ENCODE measurements at places on chromosomes 12 and 14. TPM values are rescaled to one million over a fixed set of nuclear protein-coding genes. Genes with fewer than 3 reads are reported as not detected.

DNA sequence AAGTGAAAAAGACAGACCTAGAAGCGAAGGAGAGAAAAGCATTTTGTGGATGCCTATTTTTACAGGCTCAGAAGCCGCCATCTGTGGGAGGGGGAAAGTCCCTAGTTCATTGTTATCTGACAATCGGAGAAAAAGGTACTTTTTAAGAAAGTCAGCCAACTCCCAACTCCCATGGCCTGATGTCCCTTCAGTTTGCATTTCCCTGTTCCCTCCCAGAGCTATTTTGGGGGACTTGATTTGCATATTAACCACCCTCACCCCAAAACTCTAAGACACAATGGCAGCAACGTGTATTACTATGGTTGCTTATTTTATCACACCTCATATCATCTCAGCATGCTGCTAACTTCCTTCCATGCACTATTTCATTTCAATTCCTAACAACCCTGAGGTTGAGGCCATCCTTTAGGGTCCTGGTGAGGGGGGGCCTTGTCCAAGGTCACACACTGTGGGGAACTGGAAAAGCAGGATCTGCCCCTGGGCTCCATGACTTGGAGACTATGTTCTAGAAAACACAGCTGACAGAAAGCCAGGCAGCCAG lies 18.7 kb downstream of the HVCN1 start:
- no peak for DNase-seq

DNA sequence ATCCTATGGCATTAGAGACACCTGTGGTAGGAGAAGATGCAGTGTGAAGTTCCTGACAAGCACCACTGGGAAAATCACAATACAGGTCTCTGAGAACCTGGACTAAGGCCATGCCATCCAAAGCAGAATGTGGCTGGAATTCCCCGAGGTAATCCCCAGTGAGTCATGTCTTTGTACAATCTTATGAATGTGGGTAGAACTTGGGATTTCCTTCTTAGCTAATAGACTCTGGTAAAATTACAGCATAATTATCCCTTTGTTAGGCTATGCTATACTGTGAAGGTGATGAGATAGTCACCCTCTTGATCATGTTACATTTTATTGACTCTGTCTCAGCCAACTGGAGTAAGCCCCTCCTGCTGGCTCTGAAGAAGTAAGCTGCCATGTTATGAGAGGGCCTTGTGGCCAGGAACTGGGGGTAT lies 224.3 kb upstream of the DCN start:
- peak; percentile 90 for DNase-seq

GRCh38 chr12:76688631-76689030 lies 75.3 kb upstream of the ZDHHC17 start:
- no peak for DNase-seq

GRCh38 chr12:132124766-132125425 lies 19.2 kb downstream of the DDX51 start:
- no peak for DNase-seq

DNA sequence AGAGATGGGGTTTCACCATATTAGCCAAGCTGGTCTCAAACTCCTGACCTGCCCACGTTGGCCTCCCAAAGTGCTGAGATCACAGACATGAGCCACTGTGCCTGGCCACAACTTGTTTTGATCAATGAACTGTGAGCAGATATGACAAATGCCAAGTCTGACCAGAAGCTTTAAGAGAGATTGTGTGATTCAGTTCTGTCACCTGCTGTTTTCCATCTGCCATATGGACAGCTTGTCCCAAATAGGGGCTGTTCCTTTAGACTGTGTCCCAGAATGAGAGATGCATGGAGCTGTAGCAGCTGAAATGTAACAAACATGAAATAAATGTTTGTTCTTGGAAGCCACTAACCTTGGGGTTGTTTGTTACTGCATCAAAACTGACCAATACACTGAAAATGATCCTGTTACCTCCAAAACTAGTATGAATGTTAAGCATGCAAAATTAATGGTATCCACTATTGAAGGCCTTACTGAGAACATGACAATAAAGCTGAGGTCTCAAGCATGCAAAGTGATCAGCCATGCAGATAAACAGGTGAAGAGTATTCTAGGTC lies 65.9 kb upstream of the MED13L start:
- no peak for DNase-seq

DNA sequence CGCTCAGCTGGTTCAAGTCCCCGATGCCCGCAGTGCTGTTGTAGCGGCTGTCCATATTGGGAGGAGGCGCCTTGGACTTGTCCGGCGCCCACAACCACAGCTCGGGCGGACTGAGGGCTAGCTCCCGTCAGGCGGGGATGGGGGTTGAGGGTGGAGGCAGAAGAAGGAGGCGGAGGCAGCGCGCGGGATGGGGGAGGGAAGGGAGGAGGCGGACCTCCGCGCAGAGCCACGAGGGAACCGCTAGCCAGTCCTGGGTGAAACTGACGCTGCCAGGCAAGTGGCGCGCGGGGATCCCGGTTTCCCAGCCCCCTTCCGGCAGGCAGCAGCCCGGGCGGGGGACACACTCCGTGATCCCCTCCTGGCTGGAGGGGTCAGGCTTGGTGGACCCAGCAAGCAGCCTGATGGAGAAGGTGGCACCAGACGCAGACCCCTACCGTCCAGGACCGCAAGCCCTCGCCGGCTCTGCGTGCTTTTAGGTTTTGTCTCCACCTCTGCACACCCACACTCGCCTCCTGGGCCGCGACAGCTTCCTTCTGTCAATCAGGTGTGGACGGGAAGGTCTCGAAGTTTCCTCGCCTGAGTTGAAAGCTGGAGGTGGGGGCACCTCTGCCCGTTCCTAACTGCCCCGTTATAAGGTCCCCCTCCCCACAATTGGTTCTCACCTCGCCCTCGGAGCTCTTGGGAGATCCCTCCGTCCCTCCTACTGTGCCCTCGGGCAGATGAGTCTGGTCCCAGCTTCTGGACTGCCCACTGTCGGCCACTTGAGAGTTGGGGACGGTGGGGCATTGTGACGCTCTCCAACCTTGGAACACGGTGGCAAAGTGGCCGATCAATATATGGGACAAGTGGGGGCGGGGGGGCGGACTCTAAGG lies at the start of gene CPNE8:
Gene CPNE8, minus strand, starts transcription at position 112 of the 872 bp plus-strand sequence. Its CDS starts 57 bp downstream, at position 55.
- DNase-seq, result peak; percentile 59

GRCh38 chr14:104119488-104120251 lies 18.7 kb upstream of the KIF26A start:
- no peak for DNase-seq

GPRC5A gene
- total RNA-seq, result 140 TPM

CLEC4D gene
- total RNA-seq, result not detected

DNA sequence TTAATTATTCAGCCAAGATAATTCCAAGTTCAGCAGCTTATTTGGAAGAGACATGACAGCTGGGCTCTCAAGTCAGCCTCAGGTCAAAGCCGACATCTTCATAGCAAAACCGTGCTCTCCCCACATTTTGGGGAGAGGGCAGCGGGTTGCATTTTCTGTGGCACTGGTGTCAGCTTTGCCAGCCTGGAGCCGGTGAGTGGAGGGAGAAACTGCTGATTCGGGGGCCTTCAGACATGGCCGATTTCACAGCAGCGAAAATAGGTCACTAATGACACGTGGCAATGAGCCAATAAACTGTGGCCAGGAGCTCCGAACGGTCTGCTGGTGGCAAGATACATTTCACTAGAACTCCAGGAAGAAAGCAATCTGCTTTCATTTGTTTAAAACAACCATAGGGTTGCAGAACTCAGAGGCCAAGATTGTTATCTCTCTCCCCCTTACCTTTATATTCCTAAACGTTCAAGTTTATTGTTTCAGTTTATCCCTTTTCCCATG lies 173.2 kb downstream of the CAND1 start:
- DNase-seq, result no peak

GRCh38 chr12:23889069-23889440 lies 60.4 kb downstream of the SOX5 start:
- no peak for DNase-seq

DNA sequence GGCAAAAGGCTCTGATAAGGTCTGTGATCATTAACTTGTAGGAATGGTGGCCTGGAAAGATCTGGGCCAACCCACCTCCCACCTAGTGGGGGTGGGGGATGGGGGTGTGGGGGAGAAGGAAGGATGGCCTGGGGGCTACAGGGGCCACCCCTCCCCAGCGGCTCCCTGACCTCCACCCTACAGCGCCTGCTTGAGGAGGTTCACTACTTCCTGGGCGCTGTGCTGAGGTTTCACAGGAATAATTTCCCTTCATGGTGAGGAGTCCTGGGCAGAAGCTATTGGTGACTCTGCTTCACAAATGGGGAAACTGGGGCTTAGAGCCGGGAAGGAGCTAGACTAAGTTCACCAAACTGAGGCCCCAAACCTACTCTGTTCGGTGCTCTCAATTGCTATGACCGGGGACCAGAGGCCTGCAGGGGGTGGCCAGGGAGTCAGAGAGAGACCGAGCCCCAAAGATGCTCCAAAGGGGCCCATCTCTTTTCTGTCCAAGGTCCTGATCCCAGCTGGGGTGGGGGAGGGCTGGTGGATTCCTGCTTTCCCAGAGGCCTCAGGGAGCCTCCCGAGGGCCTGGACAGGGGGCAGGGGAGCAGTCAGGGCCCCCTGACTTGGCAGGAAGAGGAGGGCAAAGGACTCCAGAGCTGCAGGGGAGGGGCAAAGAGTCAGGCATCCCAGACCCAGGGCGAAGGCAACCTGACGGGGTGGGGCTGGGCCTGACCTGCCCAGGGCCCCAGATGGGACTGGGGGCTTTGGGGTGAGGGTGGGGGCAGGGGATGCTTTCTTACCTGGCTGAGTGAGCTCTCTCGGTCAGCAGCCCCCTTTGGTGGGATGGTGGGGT lies 1.7 kb downstream of the HNF1A start:
- DNase-seq, result no peak

SRGAP1 gene
- total RNA-seq, result 11.0 TPM

DNA sequence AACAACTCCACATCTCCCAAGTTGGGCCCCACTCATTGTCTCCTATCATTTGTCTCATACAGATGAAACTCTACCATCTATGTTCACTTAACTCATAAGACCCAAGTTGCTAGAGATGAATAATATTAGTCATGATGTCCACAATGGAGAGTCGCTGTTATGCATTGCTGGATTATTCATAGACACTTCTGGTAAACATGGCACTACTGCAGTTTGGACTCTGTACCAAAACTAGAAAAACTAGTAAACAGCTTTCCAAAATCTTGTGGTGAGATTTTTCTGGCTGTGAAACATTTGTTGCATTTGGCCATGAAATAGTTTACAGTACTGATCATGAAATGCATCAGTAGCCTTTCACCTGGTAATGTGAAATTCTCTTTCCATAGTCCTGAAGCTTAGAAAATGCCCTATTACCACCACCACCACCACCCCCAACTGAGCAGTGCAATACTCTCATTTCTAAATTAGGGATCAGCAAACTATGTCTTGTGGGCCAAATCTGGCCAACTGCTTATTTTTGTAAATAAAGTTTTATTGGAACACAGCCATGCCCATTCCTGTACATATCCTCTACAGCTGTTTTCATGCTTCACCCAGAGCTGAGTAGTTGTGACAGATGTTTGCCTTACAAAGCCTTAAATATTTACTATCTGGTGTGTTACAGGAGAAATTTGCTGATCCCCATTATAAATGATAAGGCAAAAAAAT lies 236.5 kb downstream of the DPF3 start:
- peak; percentile 67 for DNase-seq

C12orf56 gene
- total RNA-seq, result 5.7 TPM

GRCh38 chr14:61345151-61345482 lies 23.7 kb downstream of the PRKCH start:
- DNase-seq, result no peak

PPP1R13B gene
- total RNA-seq, result 16.4 TPM

GRCh38 chr12:29103539-29103974 lies 45.5 kb upstream of the FAR2 start:
- DNase-seq, result no peak

DDN gene
- 3.5 TPM for total RNA-seq

DNA sequence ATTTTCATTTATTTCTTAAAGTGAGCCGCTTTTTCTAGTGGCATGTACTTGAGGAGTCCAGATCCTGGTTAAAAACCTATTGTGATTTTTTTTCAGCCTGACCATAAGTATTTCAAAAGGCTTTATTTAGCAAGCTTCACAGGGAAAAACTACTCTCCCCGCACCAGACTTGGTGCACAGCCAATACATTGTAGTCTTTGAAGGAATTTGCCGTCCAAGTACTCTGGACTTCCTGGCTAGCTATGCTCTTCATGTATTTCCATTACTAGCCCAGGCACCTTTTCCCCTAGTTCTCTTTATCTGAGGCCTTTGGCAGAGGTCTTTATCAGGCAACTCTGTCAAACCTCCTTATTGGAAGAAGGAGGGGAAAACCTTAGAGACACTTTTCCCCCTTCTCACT lies 234.7 kb downstream of the CCDC91 start:
- no peak for DNase-seq

DIO2 gene
- 2.0 TPM for total RNA-seq

- DNase-seq, result no peak
Measured at GRCh38 chr12:67647181-67647798, 1.3 kb upstream of the DYRK2 start.

IFNG-AS1 gene
- total RNA-seq, result not detected

DNA sequence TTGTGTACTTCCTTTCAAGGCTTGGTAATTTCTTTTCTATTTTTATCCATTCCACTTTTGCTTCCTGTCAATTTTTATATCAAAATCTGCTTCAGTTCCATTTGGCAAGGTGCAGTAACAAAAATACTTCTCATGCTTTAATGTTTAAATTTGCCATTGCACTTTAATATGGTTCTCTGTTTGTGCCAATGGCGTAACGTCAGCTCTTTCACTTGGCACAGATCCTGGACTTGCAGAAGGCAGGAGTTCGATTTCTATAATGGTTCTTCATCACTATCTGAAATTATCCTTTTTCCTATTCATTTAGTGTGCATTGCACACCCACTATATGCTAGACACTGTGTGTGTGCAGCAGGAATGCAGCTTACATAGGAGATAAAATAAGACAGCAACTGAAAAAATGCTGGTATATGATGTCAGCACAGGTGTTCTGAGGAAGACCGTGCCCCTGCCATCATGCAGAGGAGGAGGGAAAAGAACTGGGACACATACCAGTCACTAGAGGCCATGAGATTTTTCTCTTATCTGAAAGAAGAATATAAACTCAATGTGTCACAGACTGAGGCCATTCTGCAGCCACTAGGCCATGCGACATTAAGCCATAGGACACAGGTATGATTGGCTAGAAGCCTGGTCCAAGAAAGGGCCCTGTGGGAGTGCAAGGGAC lies 298.2 kb downstream of the RPAP3 start:
- no peak for DNase-seq

DNA sequence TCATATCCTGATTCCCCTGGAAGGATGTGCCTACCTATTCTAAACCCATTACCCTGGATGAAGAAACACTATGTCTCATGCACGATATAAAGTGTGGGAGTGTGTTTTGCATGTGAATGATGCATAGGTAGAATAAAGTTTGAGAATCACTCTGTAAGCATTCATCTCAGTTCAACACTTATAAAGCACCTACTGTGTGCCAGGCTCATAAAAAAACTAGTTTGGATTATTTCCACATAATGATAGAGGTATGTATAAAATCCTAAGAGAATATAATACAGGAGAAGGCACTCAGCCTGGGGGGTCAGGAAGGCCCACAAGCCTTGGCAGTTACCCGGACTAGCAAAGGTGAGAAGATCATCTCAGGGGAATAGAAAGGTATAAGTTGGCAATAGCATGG lies 41.1 kb upstream of the BCL2L14 start:
- DNase-seq, result no peak

DNA sequence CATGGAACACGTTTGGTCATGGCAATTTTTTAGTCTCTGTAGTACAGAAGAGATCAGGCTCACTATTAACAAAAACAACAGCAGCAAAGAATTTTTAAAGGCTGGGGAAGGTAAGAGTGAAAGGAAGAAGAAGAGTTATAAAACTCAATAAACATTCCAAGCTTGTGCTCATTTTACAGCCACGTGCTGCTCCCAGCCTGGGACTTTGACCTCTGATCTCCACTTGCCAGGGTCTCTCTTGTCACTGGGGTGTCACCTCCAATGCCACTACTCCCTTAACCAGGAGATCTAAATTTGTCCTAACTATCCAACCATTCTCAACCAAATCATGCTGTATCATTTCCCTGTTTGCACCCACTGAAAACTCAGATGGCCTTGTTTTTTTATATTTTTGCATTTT lies 605.1 kb downstream of the VRK1 start:
- no peak for DNase-seq

Measured in PC-3 (cell line).